Karpas-422 (cell line): ENCODE measurements at places on chromosomes 6 and 20. TPM values are rescaled to one million over a fixed set of nuclear protein-coding genes. Genes with fewer than 3 reads are reported as not detected.

GRCh38 chr6:37943436-37944058 is 124.0 kb downstream of the ZFAND3 start:
- no peaks in the 10 kb centered on the region for H3K36me3 ChIP-seq
- H3K27ac ChIP-seq: no peak overlapping the region
- no peaks in the 10 kb centered on the region for H3K27me3 ChIP-seq
- H3K4me1 ChIP-seq: peaks cover 16% of the 10 kb centered on the region

DNA sequence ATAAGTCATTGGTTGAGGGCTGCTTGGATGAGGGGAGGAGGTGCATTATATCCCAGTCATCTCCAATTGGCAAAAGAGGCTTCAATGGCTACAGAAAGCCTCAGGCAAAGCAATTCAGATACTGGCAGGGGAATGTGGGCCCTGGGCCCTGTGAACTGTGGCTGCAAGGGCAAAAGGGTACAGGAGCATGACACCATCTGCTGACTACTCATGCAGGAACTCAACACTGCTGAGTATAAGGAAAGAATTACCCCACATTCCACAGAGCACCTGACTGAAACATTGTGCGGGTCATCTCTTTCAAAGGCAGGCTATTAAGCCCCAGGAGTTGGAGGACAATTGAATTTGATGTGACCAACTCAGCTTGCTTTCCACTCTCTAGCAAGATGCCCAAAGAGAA is 92.1 kb upstream of the SPTLC3 start:
- no peak overlapping the region for H3K4me3 ChIP-seq
- no peaks in the 10 kb centered on the region for H3K27me3 ChIP-seq
- DNase-seq: no peak
- no peak overlapping the region for H3K27ac ChIP-seq
- H3K4me1 ChIP-seq: no peaks in the 10 kb centered on the region

The RBBP8NL gene
- not detected in 2 replicates for total RNA-seq

- H3K27me3 ChIP-seq: no peaks in the 10 kb centered on the region
- peaks cover 16% of the 10 kb centered on the region for H3K4me1 ChIP-seq
- no peaks in the 10 kb centered on the region for H3K36me3 ChIP-seq
- H3K27ac ChIP-seq: no peak overlapping the region
- no peak overlapping the region for H3K4me3 ChIP-seq
- DNase-seq: no peak
Measured at GRCh38 chr6:18269253-18269652, 4.9 kb upstream of the DEK start.

DNA sequence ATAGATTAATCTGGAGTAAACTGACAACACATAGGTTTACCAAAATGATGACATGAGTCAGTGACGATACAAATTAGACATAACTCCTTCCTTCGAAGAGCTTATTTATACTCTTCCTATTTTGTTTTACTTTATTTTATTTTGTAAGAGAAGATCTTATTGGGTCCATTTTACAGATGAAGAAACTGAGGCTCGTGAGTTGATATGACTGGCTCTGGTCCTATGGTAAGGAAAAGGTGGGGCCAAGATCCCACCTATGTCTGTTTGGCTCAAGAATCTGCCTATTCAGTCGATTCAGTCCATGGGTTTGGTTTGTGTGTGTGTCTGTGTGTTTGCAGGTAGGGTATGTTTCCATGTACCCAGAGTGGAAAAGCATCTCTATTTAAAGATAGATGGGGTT is 8.4 kb upstream of the R3HDML start:
- no peak for DNase-seq
- H3K36me3 ChIP-seq: no peaks in the 10 kb centered on the region
- no peak overlapping the region for H3K27ac ChIP-seq
- no peaks in the 10 kb centered on the region for H3K27me3 ChIP-seq

The PDE7B gene
- not detected in 2 replicates for total RNA-seq

DNA sequence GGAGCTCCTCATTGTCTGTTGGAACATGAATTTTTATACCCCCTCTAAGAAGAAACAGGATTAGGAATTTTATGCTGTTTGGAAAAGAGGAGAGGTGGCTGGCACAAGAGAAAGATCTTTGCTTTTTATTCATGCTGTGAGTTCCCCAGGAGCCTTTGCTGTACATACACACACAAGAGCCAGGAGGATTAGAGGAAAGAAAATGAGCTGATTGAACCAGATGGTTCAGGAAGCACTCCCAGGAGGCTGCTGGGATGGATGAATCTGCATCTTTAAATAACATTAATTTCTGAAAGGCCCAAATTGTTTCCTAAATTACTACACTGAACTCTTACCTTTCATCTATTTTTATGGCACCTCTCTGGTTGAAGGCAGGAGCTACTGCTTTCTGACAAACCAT is 20.1 kb upstream of the TCP11 start:
- H3K36me3 ChIP-seq: no peaks in the 10 kb centered on the region
- H3K27me3 ChIP-seq: no peaks in the 10 kb centered on the region
- no peak overlapping the region for H3K4me3 ChIP-seq
- no peaks in the 10 kb centered on the region for H3K4me1 ChIP-seq
